Left ventricle myocardium superior (tissue), 1 donor: ENCODE measurements at places on chromosomes 4 and X. TPM values are rescaled to one million over a fixed set of nuclear protein-coding genes. Genes with fewer than 3 reads are reported as not detected.

The SORCS2 gene
- total RNA-seq = 1.5 TPM

GRCh38 chrX:129092757-129093156 lies 430.5 kb downstream of the SMARCA1 start:
- no peak for DNase-seq

The RP2 gene
- 3.1 TPM for total RNA-seq

- no peak for DNase-seq
Measured at GRCh38 chrX:47502316-47503125, 19.5 kb upstream of the ZNF41 start.

DNA sequence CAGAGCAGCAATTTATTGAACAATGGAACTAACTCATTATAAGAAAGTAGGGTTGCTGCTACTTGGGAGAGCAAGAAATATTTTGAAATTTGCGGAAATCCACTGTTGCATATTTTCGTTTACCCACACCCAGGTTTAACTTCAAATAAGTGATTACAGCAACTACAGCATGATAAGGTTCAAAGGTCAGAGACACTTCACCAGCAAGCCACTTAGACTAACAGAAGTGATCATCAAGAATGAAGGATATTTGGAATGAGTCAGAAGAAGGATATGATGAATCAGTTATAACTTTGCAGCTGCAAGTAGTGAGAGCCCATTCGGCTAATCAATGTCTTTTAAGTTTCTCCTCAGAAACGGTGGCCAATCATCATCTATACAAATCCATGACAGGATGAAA lies 199.3 kb downstream of the TMA16 start:
- no peak for DNase-seq
